AML-193 (cell line): ENCODE measurements at places on chromosomes 5 and 9.

GRCh38 chr5:88145611-88146467 is 122.8 kb downstream of the TMEM161B start:
- DNase-seq, result no peak

DNA sequence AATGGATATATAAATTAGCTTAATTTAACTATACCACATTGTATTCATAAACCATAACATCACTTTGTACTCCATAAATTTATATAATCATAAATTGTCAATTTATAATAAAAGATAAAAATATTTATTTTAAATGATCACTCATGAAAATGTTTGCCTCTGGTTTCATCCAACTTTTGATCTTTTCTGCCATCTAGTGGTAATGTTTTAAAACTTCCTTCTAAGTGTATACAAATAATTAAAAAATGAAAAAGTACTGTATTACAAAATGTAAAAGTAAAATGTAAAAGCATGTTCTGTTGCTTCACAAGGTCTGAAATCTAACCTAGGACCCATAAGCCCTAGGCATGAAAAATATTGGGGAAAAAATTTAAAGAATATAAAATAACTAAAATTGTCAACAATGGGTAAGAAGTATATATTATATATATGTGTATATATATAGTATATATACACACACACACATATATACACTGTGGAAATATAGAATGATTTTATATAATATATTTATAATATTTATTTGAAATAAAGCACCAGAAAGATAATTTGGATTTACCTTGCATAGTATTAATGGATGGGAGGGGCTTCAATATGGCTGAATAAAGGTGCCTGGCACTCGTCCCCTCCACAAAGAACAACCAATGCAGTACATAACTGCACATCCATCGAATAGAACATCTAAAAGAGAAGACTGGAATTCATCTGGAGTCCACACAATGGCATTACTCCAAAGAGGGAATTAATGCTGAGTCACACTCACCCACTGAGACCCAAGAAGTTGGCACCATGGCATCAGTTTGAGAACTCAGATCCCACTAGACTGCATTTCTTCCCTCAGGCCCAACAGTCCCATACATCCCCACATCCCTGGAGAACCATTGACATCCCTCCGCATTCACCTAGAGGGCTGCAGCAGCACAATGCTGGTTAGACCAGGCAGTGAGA is 32.5 kb downstream of the ANXA1 start:
- DNase-seq, result peak; percentile 71

- no peak for DNase-seq
These were observed 144.2 kb downstream of the MAN2A1 start for GRCh38 chr5:109833946-109834345.

DNA sequence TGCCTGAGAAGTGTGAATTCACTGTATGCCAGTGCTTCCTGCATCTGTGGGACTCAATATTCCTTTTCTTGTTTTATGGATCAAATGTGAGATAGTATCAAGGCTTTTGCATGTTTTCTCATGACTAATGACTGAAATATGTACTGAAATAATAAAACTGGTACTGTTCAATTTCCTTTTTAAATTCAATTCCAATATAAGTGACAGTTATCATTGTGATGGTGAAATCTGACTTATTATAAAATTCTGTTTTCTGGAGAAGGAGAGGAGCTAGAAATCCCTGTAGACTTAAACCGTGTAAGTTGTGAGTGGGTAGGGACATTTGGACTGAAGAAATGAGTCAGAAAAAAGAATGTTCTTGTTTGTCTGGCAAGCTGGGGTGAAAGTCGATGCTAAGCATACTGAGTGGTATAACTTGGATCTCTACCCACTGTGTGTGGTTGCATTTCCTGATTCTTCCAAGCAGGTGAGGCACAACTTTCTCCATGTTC is 245.2 kb downstream of the EFNA5 start:
- DNase-seq, result no peak

- DNase-seq, result no peak
These were observed 97.3 kb downstream of the MAPKAP1 start for GRCh38 chr9:125609744-125610143.

- no peak for DNase-seq
These were observed 3.9 kb downstream of the FABP6 start for GRCh38 chr5:160233215-160233614.

GRCh38 chr9:132970324-132971062 is 8.0 kb upstream of the GFI1B start:
- no peak for DNase-seq

- no peak for DNase-seq
These were observed 75.8 kb downstream of the ARHGAP26 start for GRCh38 chr5:142845954-142846398.

DNA sequence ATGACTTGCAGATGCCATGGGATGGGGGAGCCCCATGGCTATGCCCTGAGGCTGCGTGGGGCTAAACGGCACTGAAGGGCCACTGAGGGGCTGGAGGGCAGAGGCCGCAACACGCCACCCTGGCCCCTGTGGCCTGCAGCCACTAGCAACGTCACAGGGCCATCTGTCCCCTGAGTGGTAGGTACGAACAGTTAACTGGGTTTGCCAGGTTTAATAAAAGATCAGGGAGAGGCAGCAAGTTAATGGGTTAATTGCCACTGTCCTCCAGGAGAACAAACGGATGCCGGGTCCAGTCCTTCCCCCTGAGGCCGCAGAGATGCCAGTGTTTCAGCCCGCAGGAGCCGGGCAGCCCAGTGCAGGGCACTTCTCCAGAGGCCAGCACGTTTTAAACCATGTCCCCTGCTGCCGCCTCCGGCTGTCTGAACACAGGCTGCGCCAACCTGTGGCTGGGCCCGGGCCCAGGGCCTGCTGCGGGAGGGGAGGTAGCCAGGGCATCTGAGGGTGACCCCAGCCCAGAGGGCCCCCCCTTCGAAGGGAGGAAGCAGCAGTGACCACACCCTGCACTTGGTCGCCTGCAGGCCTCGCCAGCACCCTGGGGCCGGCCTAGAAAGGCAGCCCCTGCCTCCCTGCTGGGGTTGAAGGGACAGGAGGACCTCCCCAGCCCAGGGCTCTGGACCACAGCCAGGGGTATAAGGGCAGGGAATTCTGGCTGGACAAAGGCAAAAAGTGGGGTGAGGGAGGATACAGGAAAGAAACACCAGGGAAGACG is 227.3 kb downstream of the FANCC start:
- no peak for DNase-seq

DNA sequence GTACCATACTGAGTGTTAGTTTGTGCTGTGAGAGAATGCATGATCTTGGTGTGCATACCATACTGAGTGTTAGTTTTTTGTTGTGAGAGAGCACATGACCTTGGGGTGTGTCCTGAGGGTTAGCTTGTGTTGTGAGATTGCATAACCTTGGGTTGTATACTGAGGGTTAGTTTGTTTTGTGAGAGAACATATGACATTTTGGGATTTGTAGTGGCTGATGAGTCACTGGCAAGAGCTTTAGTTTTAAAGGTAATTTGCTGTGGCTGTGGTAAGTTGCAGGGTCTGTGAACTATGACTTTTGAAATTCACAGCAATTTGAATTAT is 1068.3 kb upstream of the EDIL3 start:
- DNase-seq, result no peak

GRCh38 chr5:142246258-142246657 is 78.6 kb downstream of the SPRY4 start:
- DNase-seq, result no peak

DNA sequence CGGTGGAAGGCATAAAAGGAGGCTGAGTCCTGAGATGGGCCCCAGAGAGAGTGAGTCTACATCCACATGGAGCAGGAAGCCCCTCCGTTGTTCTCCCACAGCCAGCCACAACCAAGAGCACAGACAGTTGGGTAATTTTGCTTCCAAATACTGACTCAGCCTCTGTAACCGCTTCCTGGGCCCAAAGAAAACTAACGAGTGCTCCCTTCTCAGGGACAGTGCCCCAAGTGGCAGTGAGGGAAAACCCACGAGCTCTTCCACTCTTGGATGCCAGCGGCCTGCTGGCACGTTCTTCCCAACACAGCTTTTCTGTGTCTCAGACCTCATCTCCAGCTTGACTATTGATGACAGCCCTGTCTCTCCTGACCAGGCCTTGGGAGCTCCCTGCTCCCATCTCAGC is 207.6 kb downstream of the FSTL4 start:
- no peak for DNase-seq

DNA sequence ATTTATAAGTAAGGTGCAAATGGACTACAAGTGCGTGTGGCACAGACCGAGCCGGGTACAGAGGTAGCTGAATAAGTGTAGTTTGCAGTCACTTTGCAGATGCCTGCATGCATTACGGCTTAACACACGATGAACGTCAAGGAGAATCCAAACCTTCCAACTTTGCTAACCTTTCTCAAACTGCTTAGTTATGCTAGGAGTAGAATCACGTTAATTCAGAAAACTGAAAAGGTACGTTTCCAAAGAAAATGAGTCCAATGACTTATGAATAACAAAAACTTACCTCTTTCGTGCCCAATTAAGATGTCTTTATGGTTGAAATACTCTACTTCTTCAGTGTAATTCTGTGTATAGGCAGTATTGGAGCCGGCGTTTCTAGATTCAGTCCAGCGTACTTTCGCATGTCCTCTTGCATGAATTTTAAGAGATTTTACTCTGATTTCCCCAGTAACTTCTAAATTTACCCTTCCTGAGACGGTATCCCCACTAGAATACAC is 539 bp downstream of the ARRDC3 start:
- DNase-seq, result peak; percentile 21

- DNase-seq, result no peak
These were observed 33.4 kb upstream of the ADAMTS2 start for GRCh38 chr5:179378441-179379271.

DNA sequence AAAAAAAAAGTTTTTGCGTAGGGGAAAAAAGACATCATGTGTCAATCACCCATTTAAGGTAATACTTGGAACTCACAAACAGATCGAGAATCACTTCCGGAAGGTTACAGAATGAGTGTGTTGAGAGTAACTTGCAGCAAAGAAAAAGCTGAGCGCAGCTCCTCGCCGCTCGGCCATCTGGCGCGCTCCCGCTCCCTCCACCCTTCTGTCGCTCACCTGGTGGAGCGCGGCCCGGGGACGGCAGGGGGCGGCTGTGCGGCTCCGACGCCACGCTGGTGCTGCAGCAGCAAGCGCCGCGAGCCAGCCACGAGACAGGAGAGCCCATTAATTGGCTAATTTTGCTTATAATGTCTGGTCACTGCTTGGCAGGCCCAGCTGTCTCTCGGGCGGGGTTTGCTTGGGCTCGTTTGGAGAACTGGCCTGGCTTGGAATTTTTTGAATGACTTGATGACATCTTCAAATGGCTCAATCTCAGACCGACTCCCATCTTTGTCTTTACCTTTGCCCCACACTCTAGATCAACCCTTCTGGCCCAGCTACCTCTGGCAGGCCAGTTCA is 601.8 kb downstream of the CCDC171 start:
- no peak for DNase-seq

DNA sequence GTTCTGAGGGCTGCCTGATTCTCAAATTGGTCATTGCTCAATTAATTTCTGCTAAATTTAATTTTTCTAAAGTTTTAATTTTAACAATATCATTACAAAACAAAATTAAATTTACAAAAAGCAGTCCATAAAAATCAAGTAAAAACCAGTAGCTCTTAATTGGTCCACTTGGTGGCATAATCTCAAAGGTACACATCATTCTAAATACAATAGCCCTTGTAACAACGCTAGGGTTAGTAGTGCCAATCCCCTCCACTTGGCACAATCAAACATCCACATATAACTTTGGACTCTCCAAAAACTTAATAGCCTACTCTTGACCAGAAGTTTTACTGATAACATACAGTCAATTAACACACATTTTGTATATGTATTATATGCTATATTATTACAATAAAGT is 1.9 kb upstream of the NDUFB6 start:
- DNase-seq, result no peak

DNA sequence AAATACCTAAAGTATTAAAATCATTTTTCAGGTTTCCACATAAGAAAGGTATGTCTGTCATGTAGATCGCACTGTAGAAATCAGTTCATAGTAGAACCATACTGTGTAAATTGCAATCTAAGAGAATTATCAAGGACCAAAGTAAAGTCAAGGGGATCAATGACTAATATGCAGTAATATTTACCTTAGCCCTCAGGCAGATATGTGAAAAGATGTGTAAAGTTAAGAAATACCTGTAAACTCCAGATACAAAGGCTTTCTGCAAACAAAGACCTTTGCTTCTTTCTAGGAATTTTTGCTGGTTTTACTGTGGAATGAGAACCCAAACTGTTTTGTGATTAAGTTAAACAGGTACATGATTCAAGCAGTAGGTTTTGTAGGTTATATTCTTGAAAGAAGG is 11.6 kb downstream of the POLK start:
- no peak for DNase-seq

- DNase-seq, result no peak
These were observed 1002.7 kb upstream of the DMAC1 start for GRCh38 chr9:8802242-8802641.

- DNase-seq, result no peak
These were observed 528 bp upstream of the TRPM3 start for GRCh38 chr9:71122022-71122275.

GRCh38 chr5:127785098-127785927 is 82.1 kb downstream of the CCDC192 start:
- no peak for DNase-seq

DNA sequence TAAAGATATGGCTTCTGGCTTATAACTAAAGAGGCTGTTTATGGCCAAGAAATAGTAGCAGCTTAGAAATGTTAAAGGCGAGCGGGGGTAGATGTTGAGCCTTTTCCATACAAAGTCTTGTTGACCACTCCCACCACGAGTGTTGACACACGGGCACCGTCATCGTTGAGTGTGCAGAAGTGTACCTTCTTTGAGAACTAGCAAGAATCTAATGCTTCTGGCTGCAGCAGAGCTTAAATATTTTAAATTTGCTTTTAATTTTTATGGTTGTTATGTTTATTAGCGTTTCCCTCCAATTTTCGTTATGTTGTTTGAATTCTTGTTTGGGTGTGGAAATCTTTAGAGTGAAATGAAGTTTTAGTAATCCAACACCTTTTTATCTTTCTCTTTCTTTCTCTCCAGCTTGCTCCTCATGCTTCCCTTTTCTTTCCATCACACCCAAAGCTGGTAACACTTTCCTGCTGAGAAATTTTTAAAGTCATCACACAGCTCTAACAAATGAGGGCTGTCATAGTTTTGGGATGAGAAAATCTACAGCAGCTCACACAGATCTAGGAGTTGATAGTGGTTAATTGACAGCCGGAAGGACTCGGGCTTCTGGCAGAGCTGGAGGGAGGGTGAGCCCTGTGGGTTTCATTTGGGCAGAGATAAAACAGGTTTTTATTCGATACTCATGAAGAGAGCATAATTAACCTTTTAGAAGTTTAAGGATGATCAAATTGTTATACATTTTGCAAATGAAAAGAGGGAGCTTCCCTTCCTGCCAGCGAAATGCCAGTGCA is 120.1 kb upstream of the ZNF608 start:
- DNase-seq, result no peak
